ENCODE measurements at places on chromosomes 12 and 14.

DNA sequence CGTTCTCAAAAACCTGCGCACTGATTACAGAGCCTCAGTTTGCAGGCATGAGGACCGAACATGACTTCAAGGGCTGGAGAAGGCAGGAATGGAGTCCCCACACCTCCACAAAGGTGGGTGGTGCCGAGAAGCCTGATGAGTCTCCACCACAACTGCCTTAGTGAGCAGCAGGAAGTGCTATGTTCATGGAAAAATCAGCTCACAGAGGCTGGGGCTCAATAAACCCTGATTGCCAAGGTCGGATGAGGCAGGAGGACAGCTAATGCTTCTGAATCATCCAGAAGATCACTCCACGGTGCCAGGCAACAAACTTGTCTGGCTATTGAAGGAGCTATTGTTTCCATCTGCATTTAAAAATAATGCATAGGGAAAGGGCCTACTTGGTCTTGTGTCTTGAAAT, 31.1 kb downstream of the APPL2 start:
- no peak for DNase-seq

- DNase-seq: no peak
Measured at GRCh38 chr14:73785336-73785833, 66.2 kb upstream of the PTGR2 start.

GRCh38 chr12:120711411-120711810, 1.2 kb downstream of the UNC119B start:
- no peak for DNase-seq

DNA sequence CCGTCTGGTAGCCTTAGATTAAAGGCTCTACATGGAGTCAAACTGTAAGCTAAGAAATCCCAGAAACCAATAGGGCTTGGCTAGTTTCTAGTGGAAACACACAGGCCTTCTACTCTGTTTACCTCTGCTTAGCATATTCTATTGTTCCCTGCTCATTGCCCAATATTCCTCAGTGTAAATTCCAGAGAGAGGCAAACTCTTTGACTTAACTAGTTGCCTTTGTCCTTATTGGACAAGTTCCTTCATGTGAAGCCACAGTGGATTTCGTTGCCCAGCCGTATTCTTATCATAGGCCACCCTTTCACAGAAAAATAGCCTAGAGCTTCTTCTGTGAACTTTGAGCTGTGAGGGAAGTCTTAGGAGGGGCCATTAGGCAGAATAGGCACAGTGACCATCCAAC, 186.1 kb downstream of the PLCZ1 start:
- DNase-seq: no peak

- DNase-seq: peak; percentile 15
Measured at GRCh38 chr14:22822571-22823098, 7.1 kb upstream of the MRPL52 start.

DNA sequence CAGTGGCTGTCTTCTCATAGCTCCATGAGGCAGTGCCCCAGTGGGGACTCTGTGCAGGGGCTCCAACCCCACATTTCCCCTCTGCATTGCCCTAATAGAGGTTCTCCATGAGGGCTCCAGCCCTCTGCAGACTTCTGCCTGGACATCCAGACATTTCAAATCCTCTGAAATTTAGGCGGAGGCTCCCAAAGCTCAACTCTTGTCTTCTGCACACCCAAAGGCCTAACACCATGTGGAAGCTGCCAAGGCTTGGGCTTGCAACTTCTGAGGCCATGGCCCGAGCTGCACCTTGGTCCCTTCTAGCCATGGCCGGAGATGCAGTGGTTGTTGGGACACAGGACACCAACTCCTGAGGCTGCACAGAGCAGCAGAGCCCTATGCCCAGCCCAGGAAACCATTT, 20.5 kb upstream of the PPP2R5C start:
- DNase-seq: no peak

DNA sequence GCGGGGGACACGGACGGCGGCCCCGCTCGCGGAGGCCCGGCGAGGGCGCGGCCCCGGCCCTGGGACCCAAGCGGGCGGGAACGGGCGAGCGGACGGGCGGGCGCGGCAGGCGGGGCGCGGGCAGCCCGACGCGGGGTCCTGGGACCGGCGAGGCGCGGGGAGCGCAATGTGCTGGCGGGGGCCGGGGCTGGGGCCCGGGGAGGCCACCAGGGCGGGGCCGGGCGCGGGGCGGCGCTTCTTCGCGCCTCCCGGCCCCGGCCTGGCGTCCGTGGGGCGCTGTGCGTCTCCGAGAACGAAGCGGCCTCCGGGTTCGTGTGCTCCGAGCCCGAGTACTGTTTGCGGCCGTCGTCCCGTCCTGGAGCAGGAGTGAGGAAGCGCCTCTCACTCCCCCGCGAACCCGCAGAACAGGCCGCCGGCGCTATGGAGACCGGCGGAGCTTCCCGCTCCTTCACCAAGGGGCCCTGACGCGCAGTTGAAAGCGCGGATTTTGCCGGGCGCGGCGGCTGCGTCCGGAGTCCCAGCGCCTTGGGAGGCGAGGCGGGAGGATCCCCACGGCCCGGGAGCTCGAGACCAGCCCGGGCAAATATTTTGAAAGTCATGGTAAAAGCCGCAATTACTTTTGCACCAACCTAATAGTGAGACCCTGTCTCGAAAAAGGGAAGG, 420 bp upstream of the ANKLE2 start:
- DNase-seq: peak; percentile 71

GRCh38 chr12:120367233-120367923, 1.6 kb downstream of the MSI1 start:
- no peak for DNase-seq

DNA sequence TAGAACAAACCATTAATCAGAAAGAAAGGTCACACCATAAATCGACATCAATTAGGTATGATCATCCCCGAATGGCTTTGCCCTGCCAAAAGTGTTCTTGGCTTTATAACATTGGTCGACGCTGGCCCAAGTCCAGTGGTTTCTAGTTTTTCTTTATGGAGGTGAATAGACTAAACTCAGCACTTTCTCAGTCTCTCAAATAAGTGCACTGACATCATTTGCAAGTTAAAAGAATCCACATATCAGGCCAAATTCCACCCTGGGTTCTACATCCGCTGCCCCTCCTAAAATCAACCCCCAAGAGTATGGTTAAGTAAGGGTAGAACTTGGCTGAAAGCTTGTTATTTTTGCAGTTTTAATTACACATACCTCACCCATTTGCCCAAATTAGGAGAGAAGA, 314.3 kb downstream of the C12orf75 start:
- DNase-seq: no peak

DNA sequence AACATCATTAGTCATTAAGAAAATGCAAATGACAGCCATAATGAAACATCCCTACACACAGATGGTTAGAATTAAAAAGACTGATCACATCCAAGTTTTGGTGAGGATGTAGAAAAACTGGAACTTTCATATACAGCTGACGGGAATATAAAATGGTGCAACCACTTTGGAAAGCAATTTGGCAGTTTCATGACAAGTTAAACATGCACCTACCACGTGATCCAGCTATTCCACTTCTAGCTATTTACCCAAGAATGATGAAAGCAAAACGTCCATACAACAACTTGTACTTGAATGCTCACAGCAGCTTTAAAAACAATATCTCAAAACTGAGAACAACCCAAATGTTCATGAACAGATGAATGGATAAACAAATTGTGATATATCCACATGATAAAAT, 77.9 kb upstream of the AVPR1A start:
- no peak for DNase-seq

- no peak for DNase-seq
Measured at GRCh38 chr14:54483846-54484245, 4.9 kb downstream of the GMFB start.

GRCh38 chr12:87157791-87158190, 871.4 kb downstream of the C12orf50 start:
- DNase-seq: no peak

- DNase-seq: no peak
Measured at GRCh38 chr14:26128931-26129671, 468.7 kb downstream of the NOVA1 start.

- no peak for DNase-seq
Measured at GRCh38 chr14:99258876-99259726, 12.9 kb downstream of the BCL11B start.

DNA sequence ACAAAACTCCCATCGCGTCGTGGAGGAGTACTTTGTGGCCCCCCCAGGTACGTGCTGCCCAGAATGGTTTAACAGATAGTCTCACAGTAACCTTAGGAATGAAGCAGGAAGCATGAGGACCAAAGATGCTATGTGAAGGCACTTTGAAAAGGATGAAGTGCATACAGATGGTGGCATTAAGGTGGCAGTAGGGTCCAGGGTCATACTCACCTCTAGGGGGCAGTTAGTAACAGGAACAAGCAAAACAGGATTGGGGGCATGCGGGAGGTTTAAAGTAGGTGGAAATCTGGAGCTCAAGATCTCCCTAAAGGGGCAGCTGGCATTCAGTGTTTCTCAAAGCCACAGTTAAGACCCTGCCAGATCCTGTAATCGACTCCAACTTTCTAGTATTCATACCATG, 10.9 kb downstream of the GATC start:
- no peak for DNase-seq

DNA sequence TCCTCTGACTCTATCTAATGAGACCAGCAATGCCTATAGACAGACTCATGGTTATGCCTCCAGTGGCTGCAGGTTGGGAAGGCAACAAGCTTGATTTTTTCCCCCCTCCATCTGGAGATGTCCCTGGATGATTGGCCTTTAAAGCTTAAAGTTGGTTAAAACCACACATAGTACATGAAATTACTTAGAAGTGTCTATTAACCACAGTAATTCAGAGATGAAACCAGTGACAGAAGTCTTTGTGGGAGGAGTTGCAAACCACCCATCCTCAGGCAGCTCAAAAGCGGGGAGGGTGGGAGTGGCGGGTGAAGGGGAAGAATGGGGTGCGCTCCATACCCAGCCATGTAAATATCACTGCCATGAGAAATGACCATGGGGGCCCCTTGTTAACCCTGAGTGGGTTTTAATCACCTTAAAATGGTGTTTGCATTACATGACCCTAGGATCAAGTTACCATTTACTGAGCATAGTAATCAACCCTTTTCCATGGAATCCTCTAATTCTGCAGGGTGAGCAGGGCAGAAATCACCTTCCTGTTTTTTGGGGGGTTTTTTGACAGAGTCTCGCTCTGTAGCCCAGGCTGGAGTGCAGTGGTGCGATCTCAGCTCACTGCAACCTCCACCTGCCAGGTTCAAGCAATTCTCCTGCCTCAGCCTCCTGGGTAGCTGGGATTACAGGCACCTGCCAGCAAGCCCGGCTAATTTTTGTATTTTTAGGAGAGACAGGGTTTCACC, 133.5 kb downstream of the FOXN3 start:
- DNase-seq: no peak

DNA sequence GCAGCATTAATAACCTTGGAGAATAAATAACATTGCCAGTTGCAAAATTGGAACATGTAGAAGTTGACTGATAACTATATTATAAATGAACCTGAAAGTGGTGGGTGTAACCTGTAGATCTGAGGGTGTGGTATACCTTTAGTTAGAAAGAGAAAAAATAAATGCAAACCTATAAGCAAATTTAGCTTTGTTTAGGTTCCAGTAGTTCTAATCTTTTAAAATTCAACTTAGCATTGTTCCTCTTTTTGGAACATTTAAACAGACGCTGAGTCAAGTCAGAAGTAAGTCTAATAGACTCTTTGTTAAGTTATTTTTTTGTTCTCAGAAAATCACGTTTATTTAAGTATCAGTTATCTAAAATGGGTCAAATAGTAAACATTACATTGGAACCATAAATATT, 120.0 kb downstream of the DNAI7 start:
- no peak for DNase-seq

- DNase-seq: no peak
Measured at GRCh38 chr12:81043979-81044740, 33.7 kb upstream of the ACSS3 start.

GRCh38 chr14:22748631-22749068, 17.8 kb upstream of the OXA1L start:
- no peak for DNase-seq

DNA sequence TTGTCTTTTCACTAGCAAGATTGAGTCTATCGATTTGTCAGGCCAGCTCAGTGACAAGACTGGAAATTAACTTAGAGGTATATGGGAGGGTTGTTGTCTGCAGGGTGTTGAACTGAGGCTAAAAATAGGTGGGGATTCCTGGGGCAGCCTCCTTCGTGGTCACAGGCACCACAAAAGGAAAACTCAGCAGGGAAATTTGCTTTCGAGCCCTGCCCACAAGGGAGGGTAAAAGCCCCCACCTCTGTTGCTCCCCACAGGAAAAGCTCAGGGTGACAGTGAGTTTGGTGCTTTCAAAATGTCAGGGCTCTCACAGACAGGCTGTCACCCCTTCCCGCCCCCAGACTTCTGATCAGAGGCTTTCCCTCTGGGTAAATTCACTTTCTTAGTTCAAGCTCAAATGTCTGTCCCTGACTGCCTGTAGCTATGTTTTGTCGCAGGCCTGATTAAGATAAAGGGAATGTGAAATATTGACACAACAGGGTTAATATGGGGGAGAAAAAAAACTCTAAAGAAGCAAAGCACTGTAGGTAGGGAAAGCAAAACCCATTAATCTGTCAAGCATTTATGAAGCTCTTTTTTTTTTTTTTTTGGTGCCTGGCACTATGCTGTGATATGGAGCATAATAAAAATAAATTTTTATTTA, 11.7 kb upstream of the NFKBIA start:
- DNase-seq: peak; percentile 39

DNA sequence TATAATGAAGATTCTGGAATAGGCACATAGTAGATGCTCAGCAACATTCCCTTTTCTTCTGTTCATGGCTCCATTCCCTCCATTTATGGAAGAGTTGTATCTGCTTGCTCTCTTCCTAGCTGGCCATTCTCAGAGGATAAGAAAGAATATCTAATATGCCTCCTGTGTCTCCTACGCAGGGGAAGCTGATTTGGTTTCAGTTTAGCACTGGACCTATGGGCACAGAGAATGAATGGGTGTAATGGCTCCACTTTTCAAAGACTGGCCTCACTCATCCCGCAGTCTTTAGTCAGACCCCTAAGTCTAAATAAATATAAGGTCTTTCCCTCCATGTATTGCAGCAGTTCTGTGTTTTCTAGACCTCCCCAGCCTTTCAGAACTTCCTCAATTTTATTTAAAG, 2.0 kb downstream of the PKP2 start:
- no peak for DNase-seq

GRCh38 chr12:59890896-59891579, 295.2 kb downstream of the SLC16A7 start:
- DNase-seq: no peak

GRCh38 chr12:44976246-44976645, 74.7 kb downstream of the DBX2 start:
- DNase-seq: no peak

Data from stimulated activated CD4-positive, alpha-beta T cell treated with anti-CD3 and anti-CD28 coated beads, Interleukin-1b, Interleukin-23, amount 100 ng/mL, for 1 hour (primary cell).